Esophagus squamous epithelium (tissue), 5 donors: ENCODE measurements at places on chromosomes 6 and 20. TPM values are rescaled to one million over a fixed set of nuclear protein-coding genes. Genes with fewer than 3 reads are reported as not detected.

The PAX1 gene
- total RNA-seq, result 0.19 TPM

The RIN2 gene
- 29.5 TPM for total RNA-seq

The VTA1 gene
- total RNA-seq, result 42.2 TPM

The BACH2 gene
- 6.1 TPM for total RNA-seq

The C6orf132 gene
- total RNA-seq, result 175 TPM

GRCh38 chr6:109271622-109272021, 110.6 kb downstream of the CD164 start:
- no peak overlapping the region for H3K4me3 ChIP-seq
- no peak for DNase-seq
- H3K36me3 ChIP-seq, result no peaks in the 10 kb centered on the region
- no peak overlapping the region for H3K27ac ChIP-seq

- no peaks in the 10 kb centered on the region for H3K36me3 ChIP-seq
- H3K4me1 ChIP-seq, result peaks cover 31% of the 10 kb centered on the region
- peak within 1 kb of the TSS; percentile 70 for H3K27ac ChIP-seq
- peak within 1 kb of the TSS; percentile 24 for H3K4me3 ChIP-seq
Observed at GRCh38 chr20:57620274-57620990, at the start of gene ZBP1. TSS of gene ZBP1 (minus strand) at chr20:57620426. CDS start at chr20:57620295, 131 bp downstream.

DNA sequence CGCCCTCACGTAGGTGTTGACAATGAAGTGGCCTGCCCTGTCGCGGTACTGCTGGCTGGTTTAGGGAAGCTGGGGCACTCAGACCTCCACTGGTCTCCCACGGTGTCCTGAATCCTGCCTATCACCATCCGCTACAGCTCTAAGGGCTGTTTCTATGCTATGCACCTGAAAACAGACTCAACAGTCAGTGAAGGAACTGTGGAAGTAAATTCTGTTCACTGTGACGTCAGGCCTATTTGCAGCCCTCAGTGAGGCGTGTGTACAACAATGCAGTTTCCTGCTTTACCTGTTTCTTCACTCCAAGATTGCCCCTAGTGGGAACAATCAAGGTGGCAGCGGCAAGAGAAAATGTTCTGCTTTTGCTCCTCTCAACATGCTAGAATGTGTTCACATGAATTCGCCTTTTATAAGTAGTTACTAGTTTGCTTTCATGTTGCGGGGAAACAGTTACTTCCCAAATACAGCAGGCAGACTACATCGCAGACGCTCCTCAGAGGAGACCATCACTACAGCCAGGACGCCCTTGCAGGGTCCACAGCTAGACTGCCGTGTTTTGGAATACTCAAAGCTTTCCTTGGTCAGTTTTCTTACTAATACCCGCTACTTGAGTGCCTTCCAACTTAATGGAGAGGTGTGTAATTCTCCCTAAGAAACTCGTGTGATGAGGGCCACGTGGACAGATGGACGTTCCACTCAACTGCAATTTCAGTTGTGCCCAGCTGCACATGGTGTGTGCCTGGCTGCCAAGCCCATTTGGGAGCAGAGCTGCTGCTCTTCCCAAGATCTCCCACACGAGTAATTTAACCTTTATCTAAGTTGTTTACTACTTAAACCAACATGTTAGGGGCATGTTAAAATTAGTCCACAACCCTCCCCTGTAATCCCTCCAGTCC, 25.4 kb downstream of the DIDO1 start:
- no peak for DNase-seq
- no peaks in the 10 kb centered on the region for H3K4me1 ChIP-seq
- H3K27me3 ChIP-seq, result no peaks in the 10 kb centered on the region
- H3K4me3 ChIP-seq, result no peak overlapping the region
- H3K36me3 ChIP-seq, result peaks cover 5% of the 10 kb centered on the region

DNA sequence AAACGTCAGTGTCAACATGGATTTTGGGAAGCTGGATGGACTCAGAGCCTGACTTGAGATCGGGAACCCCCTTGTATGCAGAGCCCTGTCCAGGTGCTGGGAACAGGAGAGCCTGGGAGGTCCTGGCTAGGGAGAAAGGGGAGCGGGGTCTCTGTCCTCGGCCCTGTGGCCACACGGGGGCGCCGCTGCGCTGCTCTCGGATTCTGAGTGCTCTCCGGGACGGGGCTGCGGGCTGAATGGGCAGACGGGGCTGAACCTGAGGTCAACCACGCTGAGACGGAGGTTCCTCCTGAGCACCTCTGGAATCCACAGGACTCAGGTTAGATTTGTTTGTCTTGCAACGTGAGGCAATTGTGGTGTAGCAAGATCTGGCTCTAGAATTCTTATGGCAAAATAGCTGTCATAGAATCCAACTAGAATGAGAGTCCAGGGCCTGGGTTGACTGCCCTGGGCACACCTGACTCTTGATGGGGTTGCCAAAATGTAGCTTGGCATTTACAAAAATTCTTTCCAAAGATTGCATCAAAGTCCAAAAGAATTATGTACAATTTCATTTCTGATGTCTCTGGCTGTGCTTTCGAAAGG, 20.6 kb upstream of the HLA-F start:
- H3K27ac ChIP-seq, result no peak overlapping the region
- H3K36me3 ChIP-seq, result no peaks in the 10 kb centered on the region
- no peak for DNase-seq
- no peaks in the 10 kb centered on the region for H3K4me1 ChIP-seq
- H3K27me3 ChIP-seq, result no peaks in the 10 kb centered on the region

GRCh38 chr6:132265451-132266097, 135.7 kb downstream of the MOXD1 start:
- no peaks in the 10 kb centered on the region for H3K36me3 ChIP-seq
- no peak for DNase-seq
- H3K4me3 ChIP-seq, result no peak overlapping the region
- no peaks in the 10 kb centered on the region for H3K27me3 ChIP-seq

DNA sequence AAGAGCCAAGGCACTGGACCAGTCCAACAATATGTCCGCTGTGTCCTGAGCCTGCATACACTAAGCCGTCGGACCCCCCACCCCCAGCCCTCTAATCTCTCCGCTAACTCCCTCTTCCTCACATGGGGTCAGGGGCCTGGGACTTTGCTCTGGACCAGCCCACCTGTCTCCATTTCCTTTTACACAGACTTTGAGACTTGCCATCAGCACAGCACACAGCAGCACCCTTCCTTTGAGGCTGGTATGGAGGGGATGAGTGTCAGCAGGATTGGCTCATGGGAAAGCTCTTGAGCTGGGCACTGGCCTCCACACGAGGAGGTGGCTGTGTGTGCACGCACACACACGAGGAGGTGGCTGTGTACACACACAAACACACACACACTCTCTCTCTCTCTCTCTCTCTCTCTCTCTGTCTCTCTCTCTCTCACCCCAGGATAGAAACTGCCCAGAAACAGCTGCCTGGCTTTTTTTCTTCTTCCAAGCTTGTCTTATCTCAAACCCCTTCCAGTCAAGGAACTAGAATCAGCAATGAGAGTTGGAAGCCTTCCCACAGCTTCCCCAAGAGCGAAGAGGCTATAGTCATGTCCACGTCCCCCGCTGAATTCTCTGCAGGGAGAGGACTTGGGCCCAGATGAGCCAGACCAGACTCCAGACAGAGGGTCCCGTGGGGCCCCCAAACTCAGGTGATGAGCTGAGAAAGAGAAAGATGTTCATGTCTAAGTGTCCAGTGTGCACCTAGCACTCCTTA, 18.6 kb downstream of the SLC9A8 start:
- peak overlapping the region; percentile 53 for H3K27ac ChIP-seq
- no peak for DNase-seq
- no peaks in the 10 kb centered on the region for H3K27me3 ChIP-seq
- H3K4me1 ChIP-seq, result no peaks in the 10 kb centered on the region

DNA sequence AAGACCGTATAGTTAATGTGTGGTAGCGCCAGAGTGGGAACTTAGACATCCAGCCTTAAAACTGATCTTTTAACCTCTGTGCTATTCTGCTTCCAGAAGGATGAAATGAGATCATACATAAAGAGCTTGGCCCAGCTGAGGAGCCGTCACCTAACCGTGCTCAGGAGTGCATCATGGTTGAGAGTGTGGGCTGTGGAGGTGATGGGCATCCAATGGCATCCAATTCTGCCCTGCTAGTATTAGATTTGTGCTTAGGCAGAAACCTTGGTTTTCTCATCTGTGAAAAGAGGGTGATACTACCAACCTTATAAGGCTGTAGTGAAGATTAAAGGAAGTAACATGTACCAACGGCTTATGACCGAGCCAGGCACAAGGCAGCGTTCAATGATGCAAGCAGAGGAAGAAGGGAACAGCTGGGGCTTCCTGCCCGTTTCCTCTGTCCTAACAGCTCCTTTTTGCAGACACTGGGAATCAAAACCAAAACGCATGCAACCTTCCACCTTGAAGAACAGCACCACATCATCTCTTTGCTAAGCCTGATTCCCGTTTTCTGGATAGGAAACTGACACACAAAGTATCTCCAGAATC, 1.3 kb downstream of the SLC22A16 start:
- no peak for DNase-seq
- no peak overlapping the region for H3K27ac ChIP-seq
- H3K27me3 ChIP-seq, result peaks cover 55% of the 10 kb centered on the region

GRCh38 chr20:15565786-15566185, 1007.5 kb downstream of the KIF16B start:
- no peaks in the 10 kb centered on the region for H3K4me1 ChIP-seq
- no peaks in the 10 kb centered on the region for H3K27me3 ChIP-seq
- no peak overlapping the region for H3K4me3 ChIP-seq
- no peaks in the 10 kb centered on the region for H3K36me3 ChIP-seq
- H3K27ac ChIP-seq, result no peak overlapping the region
